ENCODE measurements at places on chromosomes 3 and 15.

DNA sequence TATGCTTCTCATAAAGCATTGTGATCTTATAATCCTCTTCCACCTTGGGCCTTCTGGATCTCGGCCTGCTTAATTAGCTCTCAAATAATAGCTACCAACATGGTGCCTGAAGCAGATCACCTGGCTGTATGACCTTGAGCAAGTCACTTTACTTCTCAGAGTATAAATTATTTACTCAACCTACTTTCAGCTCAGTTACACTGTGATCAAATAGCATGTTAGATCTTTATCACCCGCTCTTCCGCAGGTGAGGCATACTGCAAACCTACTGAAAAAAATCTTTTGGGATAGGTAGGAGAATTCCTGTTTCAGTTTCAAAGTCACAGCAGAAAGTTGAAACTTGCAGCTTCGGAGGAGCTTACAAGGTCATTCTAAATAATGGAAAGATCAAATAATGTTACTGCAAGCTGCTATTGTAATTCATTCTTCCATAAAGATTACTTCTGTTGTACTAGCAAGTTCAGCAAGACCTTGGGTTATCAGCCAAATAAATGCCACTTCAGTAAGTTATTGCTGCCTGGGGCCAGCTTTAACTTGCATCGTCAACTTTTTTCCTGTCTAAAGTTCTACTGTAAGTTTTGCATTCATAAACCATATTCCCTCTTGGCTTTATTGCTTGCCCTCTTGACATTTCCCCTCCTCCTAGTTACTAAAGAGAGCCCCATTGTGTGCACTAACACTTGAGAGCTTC lies 268.4 kb upstream of the ATP11B start:
- DNase-seq: no peak

DNA sequence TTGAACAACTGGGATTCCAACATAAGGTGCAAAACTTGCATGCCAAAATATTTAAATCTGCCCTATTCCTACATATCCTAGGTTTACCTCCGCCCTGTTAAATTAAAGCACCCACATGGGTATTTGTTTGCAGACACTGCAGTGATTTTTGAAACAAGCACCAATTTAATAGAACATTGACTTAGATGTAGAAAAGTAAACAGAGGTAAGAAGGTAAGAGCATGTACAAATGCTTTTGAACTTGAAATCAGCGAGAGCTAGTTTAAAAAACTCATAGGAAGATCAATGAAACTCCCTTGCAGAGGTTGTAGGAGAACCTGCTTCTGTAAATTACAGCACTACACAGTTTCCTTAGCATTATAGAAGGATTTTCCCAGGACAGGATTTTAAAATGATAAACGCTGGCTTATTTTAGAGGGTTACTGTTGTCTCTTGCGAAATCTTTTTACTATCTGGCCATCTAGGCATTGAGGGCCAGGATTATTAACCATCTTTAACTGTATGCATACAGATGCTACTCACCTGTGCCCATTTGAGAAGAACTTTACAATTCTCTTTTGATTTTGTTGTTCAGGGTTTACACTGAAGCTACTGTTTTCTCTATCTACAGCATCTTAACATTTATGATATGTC lies 284.8 kb downstream of the FEZF2 start:
- DNase-seq: no peak

DNA sequence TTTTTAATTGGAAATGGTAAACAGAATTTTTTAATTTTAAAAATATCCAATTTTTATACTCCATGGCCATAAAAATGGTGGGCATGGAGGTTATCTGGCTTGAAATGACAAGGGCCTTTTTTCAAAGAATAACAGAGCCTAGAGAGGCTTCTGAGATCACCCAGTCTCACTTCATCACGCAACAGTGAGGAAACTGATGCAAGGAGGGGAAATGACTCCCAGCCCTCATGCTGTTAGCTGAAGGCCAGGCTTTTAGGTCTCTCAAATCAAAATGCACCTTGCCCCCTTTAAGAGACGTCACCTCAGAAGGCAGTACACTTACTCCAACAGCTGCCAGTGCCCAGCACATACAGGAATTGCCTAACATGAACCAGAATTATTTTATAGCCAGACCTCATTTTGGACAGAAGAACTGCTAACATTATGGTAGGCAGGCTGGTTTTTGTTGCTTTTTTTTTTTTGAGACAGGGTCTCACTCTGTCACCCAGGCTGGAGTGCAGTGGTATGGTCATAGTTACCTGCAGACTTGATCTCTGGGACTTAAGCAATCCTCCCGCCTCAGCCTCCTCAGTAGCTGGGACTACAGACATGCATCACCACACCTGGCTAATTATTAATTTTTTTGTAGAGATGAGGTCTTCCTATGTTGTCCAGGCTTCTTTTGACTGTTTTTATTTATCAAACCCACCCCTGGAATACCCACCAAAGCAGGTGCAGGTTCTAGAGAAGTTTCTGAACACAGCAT lies 9.1 kb downstream of the RAB43 start:
- DNase-seq: no peak

GRCh38 chr3:111904376-111905241 lies 45.5 kb downstream of the PHLDB2 start:
- no peak for DNase-seq

DNA sequence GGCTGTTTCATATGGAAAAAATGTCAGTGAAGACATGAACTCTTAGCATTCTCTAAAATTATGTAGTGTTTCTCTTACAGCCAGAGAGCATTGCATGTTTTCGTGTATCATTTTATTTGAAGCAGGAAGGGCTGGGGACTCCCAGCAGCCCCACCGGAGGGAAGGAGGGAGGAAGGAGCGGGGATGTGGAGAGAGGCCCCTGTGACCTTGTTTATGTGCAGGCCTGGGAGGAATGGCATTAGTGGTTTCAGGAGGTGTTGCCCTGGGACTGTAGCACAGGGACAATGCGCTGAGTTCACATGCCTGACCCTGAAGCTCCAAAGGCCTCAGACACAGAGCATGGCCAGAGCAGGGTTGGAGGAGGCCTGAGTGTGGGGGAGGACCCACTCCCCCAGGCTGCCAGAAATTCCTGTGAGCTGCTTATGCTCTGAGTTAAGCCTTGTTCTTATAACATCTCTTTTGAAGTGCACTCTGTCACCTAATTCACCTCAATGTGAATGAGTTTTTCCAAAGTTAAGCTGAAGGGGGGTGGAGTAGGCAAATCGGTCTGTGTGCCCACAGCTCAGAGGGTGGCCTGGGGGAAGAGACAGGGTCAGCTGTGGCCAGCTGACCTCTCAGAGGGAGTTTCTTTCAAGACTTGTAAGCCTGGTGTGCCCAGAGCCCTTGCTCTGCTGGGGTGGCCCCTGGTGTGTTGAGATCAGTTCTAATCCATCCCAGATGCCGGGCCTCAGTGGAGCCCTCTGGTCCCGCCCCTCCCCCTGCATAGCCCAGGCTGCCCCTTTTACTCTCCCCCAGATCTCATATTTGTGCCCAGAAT lies 3.9 kb upstream of the RNU6-1 start:
- DNase-seq: no peak

GRCh38 chr3:197495499-197495898 lies 60.3 kb downstream of the BDH1 start:
- no peak for DNase-seq

GRCh38 chr3:147449669-147450068 lies 40.5 kb downstream of the ZIC1 start:
- no peak for DNase-seq

- peak; percentile 65 for DNase-seq
These were observed 226.8 kb upstream of the IGF1R start for GRCh38 chr15:98421419-98422129.

DNA sequence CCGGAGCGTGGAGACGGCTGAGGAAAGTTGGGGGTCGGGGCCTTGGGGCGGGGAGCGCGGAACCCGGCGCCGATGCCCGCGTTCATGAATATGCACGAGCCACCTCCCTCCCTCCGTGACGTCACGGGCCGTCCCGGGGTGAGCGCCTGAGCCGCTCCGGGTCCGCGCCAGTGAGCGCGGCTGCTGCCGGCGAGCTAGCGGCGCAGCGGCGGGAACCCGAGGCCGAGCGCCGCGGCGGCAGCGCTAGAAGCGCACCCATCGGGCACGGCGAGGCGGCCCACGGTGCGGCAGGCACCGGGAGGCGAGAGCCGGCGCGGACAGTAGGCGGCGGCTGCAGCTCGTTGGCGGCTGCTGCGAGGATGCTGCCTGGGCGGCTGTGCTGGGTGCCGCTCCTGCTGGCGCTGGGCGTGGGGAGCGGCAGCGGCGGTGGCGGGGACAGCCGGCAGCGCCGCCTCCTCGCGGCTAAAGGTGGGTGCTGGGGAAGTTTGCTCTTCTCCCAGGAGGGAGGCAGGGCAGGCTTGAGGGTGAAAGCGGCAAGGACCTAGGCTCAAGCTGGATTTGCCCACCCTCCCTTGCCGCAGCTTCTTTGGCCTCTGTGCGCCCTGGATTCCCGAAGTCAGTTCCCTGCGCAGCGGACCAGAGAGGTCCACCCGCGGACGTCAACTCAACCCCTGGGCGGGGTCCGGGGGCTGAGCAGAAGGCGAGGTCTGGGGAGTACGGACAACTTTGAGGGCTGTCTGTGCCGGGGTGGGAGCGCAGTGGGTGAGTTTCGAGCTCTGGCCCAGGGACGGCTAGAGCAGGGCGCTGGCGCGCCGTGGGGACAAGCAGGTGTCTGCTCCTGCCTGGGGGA lies at the start of gene CLSTN2:
Gene CLSTN2 (plus strand): TSS at position 170 of the 850 bp plus-strand sequence.
- DNase-seq: no peak

Data from stimulated activated CD4-positive, alpha-beta T cell treated with anti-CD3 and anti-CD28 coated beads, Interleukin-12 subunit alpha, Interleukin-12 subunit beta, amount 100 ng/mL, for 4 hours (primary cell).